Activated CD8-positive, alpha-beta T cell treated with anti-CD3 and anti-CD28 coated beads for 36 hours (primary cell): ENCODE measurements at places on chromosomes 3 and 15. TPM values are rescaled to one million over a fixed set of nuclear protein-coding genes. Genes with fewer than 3 reads are reported as not detected.
A peak's percentile ranks its signal among the peaks of the same experiment; 100 is the strongest.

RNF7 gene
- 57.9 TPM for total RNA-seq

SOX2 gene
- total RNA-seq: not detected

DNA sequence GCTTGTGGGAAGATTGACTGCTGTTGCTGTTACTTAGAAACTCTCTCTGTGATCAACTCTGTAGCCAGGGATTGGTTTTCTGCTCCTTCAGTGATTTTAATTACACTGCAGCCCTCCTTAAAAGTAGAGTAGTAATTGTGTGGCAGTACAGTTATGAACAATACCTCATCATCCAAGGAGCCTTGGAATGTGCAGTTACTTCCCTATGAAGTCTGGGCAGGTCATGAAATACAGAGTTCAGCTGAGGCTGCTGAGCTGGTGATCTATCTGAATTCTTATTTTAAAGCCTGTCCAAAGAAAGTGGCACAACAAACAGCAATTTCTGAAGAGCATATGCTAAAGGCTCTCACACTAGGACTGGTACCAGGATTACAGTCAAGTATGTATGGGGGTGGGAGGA lies 37.4 kb upstream of the MRPL3 start:
- no peak for DNase-seq

- no peak for DNase-seq
Measured at GRCh38 chr15:49468481-49468839, 45.4 kb downstream of the FGF7 start.

PLCL2 gene
- 19.7 TPM for total RNA-seq

DNA sequence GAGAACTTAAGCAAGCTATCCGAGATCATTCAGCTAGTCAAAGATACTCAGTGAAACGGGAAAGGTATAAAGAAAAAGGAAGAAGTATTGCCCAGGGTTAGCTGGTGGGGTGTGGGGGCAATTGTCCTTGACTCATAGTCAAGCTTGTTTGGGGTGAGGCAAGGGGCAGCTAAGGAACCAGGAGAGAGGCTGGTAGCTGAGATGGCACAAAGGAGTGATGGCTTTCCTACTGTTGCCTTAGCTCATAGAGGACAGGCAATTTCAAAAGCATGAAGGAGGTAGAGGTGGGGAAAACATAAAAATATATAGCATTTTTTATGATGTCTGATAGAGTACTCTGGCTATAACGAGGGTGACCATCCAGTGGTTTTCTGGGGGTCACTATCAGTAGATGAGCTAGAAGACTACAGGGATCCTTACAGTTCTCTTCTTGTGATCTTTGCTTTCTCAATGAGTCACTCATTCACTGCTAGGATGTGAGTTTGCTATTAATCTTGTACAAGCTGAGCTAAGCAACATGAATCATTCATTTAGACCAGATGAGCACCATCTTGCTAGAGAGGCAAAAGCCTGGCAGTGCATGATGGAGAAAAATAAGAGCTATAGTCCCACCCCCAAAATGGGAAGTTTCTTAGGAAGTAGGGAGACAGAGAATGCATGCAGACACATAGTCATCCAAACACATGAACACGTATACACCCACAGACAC lies 207.1 kb upstream of the PFN2 start:
- DNase-seq: no peak

DNA sequence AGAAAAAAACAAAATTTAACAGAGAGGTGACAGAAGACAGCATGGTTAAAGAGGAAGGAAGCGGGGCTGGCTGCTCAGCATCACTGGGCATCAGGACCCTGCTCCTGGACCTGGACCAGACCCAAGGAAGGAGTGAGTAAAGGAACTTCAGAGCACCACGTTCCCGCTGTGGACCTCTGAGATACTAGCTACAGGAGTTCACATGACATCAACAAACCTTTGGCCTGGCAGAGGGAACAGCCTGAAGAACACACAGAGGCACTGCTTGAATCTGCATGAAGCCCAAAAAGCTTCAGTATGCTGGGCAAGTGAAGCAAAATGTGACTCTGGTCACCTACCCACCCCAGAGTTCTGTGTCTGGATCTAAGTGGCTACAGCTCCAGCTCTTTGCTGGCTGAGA lies 38.1 kb downstream of the SLC2A2 start:
- DNase-seq: no peak

DNA sequence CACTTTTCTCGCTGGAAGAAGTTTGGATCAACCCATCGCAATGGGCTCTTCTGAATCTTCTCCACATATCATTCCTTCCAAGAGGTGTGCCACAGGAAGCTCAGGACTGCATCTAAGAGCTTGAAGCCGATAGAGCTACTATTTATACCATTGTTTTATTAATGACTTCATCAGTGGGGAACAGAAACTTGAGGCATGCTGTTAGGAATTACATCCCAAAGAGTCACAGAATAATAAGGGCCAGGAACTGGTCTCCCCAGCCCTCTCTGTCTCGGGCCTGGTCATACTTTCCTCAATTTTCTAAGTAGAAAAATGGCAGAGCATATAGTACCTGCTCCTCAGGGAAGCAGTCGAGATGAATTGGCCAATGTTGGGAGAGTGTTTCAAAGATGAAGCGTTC lies 16.9 kb upstream of the C15orf61 start:
- DNase-seq: no peak

- no peak for DNase-seq
Measured at GRCh38 chr15:94098921-94099573, 132.3 kb upstream of the MCTP2 start.

DNA sequence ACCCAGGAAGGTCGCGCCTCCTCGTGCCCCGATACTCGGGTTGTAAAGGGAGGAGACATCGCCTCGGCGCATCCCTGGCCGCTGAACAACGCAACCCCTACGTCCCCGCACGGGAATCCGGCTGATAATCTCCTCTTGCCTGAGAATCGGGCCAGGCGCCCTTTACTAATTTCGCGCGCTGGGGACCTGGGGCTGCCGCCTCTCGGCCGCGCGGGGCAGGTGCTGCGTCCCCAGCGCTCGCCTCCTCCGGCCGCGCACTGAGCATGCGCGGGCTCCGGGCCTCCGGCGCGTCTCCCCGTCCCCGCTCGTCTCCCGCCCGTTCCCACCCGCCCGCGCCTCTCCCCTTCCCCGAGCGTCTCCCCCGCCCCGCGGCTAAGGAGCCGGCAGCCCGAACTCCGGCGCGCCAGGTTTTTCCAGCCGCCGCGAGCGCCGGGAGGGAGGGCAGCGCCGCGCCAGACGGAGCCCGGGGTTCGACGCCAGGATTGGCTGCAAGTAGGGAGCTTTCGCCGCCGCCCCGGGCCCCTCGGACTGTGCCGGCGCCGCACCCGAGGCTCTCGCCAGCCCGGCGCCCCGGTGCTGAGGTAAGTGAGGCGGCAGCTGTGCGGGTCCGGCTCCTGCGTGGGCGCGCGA lies at the start of gene CNTN4:
CNTN4 (plus strand) TSS at position 469 of the 630 bp plus-strand sequence.
- DNase-seq: peak; percentile 14
